Stimulated activated naive CD4-positive, alpha-beta T cell treated with Interleukin-2 at 50 U/mL for 16 hours (primary cell): ENCODE measurements at places on chromosomes 5 and 9.

- DNase-seq = no peak
Observed at GRCh38 chr9:128203707-128204551, 750 bp downstream of the DNM1 start.

DNA sequence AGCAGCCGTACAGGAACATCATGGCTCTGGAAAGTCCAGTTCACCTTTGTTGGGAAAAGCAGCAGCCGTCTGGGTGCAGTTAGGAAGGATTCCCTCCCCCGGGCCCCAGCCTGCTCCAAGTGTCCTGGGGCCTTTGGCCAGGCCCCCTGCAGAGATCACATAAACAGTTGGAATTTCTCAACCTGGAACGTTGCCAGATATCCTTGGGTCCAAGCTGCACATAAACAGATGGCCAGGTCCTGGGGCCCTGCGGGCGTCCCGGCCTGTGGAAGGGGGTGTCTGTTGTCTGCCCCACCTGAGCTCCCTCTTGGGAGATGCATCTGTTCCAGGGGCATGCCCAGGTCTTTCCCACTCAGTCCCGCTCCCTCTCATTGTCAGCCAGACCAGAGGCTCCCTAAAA lies 92.7 kb downstream of the COL5A1 start:
- DNase-seq = no peak

GRCh38 chr5:142181547-142182163 lies 73.1 kb downstream of the NDFIP1 start:
- DNase-seq = no peak

GRCh38 chr5:109062664-109063063 lies 315.0 kb downstream of the FER start:
- DNase-seq = no peak

DNA sequence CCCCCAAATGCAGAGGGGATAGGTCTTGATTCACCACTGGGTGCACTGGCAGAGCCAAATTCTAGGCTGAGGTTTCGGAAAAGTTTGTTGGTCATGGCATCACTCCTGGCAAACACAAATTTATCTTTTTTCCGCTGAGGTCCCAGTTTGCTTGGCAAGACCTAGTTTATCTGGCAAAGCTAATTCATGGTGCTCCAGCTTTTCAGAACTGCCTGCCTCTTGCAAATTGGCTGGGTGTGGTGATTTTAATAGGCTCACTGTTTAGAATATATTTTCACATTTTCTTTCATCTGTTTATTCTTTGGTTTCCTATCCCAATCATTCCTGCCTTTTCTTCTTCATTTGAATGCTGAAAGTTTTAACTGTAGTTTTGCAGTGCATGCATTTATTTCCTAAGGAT lies 50.5 kb upstream of the MAMDC2 start:
- no peak for DNase-seq

GRCh38 chr5:54135042-54135441 lies 175.3 kb downstream of the ARL15 start:
- no peak for DNase-seq

DNA sequence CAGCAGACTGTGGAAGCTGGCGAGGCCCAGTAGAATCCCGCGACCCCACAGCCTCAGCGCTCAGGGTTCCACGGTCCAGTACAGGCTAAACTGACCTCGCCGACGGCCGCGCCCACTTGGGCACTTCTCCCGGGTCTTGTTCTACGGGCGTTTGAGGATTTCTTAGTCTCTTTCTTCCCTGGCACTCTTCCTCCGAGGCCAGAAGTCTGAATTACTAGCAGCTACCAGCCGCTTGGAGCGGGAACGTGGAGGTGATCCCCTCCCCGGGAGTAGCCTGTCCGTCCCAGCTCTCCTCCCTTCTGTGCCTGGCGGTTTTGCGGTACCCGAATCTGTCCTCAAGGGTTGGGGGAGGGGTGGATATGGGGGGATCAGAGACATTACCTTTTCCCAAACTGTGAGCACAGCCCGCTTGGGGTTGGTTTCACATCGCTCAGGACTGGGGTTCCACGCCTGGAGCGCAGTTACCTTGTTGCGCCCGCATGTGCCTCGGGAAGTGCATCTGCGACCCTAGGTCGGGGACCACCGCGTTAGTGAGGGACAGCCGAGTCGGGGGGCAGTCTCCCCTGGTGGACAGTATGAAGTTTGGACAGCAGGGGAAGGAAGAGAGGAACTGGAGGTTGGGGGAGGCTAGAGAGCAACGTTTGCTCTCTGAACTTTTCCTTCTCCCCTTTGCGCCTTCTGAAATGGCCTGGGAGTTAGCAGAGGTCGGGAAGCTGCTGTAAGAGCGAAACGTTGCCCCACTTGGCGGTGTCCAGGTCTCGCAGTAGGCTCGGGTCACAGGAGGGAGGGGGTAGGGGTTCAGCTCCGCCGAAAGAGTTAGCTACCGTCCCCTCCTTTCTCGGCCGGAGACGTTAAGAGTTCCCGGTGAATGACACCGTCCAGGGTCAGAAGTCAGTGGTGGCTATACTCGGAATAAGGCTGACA lies 190.8 kb downstream of the MEF2C start:
- DNase-seq = no peak

- no peak for DNase-seq
Observed at GRCh38 chr5:64790210-64790609, 21.5 kb downstream of the CWC27 start.

- no peak for DNase-seq
Observed at GRCh38 chr5:9898319-9898718, 268.2 kb upstream of the TAS2R1 start.

- no peak for DNase-seq
Observed at GRCh38 chr9:5442400-5443011, 4.8 kb upstream of the PLGRKT start.

DNA sequence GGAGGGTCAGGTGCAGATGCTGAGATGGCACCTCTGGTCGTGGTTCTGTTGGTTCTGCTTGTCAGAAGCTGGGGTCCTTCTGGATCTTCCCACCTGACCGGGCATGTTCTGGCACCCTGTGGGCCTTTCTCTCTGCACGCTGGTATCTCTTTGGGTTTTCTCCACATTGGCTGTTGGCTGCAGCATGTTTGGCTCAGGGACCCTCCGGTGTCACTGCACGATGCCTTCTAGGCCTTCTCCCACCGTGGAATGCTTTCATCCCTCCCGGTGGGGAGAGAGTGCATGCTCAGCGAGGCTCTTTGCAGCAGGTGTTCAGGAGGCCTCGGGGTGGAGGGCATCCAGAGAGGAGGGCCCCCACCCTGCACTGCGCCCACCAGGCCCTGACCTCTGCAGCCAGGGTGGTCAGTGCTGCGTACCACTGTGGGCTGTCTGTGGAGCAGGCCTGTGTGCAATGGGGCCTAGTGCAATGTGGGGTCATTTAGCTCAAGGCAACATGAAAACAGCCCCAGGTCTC lies 119.4 kb downstream of the WNK2 start:
- no peak for DNase-seq

DNA sequence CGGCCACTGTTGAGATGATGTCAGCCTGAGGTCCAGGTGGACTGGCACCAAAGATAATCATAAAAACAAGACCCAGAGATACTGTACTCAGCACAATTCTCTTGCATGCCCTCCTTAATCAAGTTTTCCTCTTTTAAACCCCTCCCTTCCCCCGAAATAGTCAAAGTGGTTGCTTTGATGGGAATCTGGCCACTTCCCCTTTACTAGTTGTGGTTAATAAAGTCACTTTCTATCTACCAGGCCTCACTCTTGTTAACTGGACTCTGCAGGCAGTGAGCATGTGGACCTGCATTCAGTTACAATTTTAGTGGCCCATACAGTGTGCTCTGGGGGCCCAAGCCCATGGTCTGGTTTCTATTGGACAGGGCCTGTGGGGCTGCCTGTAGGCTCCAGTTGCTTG lies 17.5 kb downstream of the FBP2 start:
- DNase-seq = no peak

DNA sequence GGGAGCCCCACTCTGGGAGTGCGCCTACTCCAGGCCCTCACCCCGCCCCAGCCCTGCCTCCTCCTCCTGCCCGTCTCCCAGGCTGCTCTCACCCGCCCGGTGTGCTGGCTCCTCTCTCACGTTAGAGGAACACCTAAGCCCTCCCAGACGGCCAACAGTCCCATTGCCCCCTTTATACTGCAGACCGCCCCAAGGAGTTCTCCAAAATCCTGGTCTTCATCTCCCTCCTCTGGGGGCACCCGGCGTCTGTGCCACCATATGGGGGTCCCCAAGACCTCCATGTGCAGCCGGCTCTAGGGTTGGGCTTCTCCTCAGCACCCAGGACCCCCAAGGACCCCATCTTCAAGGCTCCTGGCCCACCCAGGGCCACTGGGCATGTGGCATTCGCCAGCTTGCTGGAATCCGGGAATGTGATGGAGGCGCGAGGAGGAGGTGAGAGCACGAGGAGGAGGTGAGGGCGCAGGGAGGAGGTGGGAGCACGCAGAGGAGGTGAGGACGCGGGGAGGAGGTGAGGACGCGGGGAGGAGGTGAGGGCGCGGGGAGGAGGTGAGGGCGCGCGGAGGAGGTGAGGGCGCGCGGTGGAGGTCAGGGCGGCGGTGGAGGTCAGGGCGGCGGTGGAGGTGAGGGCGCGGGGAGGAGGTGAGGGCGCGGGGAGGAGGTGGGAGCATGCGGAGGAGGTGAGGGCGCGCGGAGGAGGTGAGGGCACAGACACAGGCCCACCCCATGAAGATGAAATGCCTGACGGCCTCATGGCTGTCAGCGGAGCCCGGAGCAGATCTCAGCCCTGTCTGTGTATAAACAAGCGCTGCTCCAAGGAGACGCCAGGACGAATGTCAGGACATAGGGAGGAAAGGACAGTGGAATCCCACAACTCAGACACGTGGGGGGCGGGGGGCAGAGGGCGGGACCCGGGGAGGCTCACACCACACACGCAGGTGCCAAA lies 41.2 kb downstream of the EXD3 start:
- no peak for DNase-seq

DNA sequence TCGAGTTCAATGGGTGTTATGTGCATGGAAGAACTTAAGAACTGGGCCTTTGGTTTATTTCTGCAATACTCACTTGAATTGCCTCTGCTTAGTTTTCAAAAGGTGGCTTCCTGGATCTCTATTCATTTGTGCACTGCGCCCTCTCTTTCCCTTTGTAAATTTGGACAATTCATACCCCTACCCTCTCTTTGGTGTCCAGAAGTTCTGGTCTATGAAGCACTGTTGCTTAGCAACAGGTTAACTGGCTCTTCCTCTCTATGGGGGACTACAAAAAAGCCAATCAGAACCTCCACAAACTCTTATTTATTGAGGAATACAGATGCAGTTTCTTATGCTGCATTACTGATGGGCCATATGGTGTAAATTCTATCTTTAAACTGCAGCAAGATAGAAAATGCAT lies 13.5 kb upstream of the FAM120A start:
- no peak for DNase-seq

GRCh38 chr9:80062567-80062966 lies 490.8 kb downstream of the TLE4 start:
- no peak for DNase-seq

GRCh38 chr5:97838214-97838613 lies 655.2 kb upstream of the RIOK2 start:
- no peak for DNase-seq

- DNase-seq = no peak
Observed at GRCh38 chr5:65021527-65022226, 252.9 kb downstream of the CWC27 start.

DNA sequence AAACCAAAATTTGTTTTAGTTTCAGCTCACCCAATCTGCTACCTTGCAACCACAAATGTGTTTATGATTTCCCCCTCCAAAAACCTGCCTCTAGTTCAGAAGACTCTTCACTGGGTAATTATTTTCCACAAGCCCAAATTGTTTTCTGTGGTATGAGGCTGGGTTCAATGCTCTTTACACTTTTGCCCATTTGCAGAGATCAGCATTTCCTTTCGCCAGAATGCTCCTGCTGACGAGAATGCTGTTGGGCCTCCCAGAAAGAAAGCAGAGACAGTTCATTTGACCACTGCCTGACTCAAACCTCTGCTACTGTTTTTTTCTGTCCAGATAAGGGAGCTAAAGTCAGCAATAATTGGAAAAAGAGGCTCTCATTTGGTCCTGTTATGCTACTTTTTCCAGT lies 427.3 kb downstream of the PDE4D start:
- DNase-seq = no peak

GRCh38 chr9:89655056-89655989 lies 50.5 kb downstream of the GADD45G start:
- no peak for DNase-seq

DNA sequence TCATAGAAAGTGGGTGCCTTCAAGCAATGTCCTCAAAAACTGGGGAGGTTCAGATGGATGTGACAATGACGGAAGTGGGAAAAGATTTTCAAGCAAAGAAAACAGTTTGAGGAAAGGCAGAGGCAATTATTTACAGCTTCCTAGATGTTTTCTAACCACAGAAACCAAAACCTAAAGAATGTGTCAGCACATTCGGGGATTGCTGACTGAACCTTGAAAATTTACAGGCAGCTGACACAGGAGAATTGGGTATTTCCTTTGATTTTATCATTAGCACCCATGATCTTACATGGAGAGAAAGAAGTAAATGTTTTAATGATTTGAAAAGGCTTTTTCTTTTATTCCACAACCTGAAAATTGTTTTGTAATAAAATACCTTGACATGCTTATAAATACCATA lies 369.0 kb downstream of the ACTL7B start:
- DNase-seq = no peak

DNA sequence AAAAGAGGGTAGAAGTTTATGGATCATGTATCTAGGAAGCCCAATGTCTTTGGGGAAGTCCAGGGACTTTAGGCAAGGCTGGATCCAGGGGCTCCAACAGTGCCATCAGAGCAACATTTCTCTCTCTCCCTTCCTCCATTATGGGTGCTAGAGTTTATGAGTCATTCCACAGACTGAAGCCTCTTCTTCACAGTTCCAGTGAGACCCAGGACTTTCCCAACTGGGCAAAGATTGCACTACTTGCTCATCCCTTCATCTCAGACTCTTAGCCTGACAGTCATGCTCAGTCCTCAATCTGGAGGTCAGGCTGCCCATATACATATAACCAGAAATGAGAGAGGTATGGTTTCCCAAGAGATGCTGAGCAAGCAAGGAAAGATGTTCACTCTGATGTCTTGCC lies 110.7 kb downstream of the FEM1C start:
- no peak for DNase-seq

DNA sequence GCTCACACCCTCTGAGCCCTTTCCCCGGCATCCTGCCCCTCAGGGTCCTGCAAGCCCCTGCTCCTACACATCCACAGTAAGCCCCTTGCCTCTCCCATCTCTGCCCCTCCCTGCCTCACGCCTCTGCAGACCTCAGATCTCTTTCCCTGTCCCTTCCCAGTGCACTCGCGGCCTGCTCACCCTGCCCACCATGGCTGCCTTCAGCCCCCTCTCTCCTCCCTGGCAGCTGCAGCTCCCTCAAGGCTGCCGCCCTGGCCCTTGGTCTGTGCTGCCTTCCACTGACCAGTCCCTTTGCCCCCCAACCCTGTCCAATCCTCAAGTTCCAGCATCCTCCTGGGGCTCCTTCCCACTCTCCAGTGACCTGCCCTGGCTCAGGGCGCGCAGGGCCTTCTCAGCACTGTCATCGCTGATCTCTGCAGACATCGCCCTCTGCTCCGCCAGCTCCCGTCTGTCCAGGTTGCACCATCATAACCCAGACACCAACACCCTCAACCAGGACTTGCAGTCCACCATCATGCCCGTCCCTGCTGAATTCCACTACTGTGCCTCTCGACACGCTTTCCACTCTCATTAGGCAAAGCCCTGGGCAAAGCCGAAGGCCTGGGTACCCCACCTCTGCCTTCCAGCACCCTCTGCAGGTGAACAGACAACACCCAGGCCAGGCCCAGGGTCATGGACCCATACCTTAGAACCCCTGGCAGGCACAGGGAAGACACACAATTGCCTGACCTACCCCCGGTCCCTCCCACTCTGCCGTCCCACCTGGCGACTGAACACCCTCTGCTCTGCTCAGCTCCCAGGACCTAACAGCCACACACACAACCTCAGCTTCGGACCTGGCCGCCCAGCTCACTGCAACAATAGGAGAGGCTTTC lies 97.8 kb upstream of the RUFY1 start:
- no peak for DNase-seq

GRCh38 chr5:72709341-72709740 lies 107.1 kb upstream of the TNPO1 start:
- no peak for DNase-seq
